ENCODE measurements at places on chromosomes 5 and 9. TPM values are rescaled to one million over a fixed set of nuclear protein-coding genes. Genes with fewer than 3 reads are reported as not detected.

The CAMLG gene
- 28.9 TPM for total RNA-seq

The ENTREP1 gene
- 0.43 TPM for total RNA-seq

The PHAX gene
- total RNA-seq, result 49.7 TPM

The HSD17B3 gene
- 0.18 TPM for total RNA-seq

The PCDHB9 gene
- 0.08 TPM for total RNA-seq

The CEL gene
- 0.70 TPM for total RNA-seq

The SLC46A2 gene
- total RNA-seq, result not detected

The HMMR gene
- total RNA-seq, result 28.2 TPM

The C5orf52 gene
- not detected for total RNA-seq

The SLC25A2 gene
- total RNA-seq, result not detected

The SOHLH1 gene
- total RNA-seq, result not detected

The SPATA31A3 gene
- total RNA-seq, result not detected

The NR2F1-AS1 gene
- 4.1 TPM for total RNA-seq

The LOX gene
- 1.3 TPM for total RNA-seq

The TLX3 gene
- total RNA-seq, result not detected

The PTPRD gene
- total RNA-seq, result 0.30 TPM

The SLC34A3 gene
- total RNA-seq, result not detected

The PCDHB5 gene
- total RNA-seq, result 1.6 TPM

The PCDHGA5 gene
- total RNA-seq, result 0.15 TPM

The PPIP5K2 gene
- total RNA-seq, result 22.0 TPM

The CHSY3 gene
- 0.13 TPM for total RNA-seq

The NIM1K gene
- total RNA-seq, result 0.23 TPM

The PGM5 gene
- total RNA-seq, result not detected

The SNCAIP gene
- 0.03 TPM for total RNA-seq

The PCDHGA8 gene
- total RNA-seq, result 0.06 TPM

The CARD6 gene
- total RNA-seq, result 3.8 TPM

The TMEM171 gene
- total RNA-seq, result 7.5 TPM

The FUBP3 gene
- 53.3 TPM for total RNA-seq

The UGT3A2 gene
- total RNA-seq, result not detected

The NUTM2G gene
- total RNA-seq, result not detected

The OR1J1 gene
- total RNA-seq, result not detected

The PLAC8L1 gene
- total RNA-seq, result 0.26 TPM

The NAIF1 gene
- 7.3 TPM for total RNA-seq

The PRR7 gene
- 13.2 TPM for total RNA-seq

The PLPP7 gene
- total RNA-seq, result 0.08 TPM

The CD14 gene
- total RNA-seq, result 5.3 TPM

The PCDHAC2 gene
- 2.9 TPM for total RNA-seq

The CDKN2B gene
- not detected for total RNA-seq

The SET gene
- 607 TPM for total RNA-seq

The FOXD4 gene
- total RNA-seq, result 0.82 TPM

The N4BP3 gene
- total RNA-seq, result 1.0 TPM

The DIPK1B gene
- 10.1 TPM for total RNA-seq

The ATG10 gene
- 11.0 TPM for total RNA-seq

The QSOX2 gene
- total RNA-seq, result 29.7 TPM

The PCDHB10 gene
- 0.02 TPM for total RNA-seq

The C9 gene
- not detected for total RNA-seq

The PIP5K1B gene
- total RNA-seq, result not detected

All from A549 treated with CORT108297 at 1 μM for 4 hours (cell line).